ENCODE measurements at places on chromosomes 7 and 10.
A peak's percentile ranks its signal among the peaks of the same experiment; 100 is the strongest.

DNA sequence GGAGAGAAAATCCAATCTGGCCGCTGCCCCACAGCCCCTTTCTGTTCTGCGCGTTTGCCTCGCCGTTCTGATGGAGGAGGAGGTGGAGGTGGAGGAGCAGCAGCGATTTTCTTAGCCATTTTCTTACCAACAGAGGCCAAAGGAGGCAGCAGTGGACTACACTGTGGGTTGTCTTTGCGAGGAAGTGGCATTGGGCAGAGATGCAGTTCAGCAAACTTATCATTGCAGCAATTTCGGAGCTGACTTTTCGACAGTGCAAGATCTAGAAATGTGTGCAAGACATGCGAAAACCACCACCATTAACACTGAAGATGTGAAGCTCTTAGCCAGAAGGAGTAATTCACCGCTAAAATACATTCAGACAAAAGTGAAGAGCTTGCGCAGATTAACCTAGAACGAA, 1.9 kb upstream of the ARL4A start:
- DNase-seq = peak; percentile 73

DNA sequence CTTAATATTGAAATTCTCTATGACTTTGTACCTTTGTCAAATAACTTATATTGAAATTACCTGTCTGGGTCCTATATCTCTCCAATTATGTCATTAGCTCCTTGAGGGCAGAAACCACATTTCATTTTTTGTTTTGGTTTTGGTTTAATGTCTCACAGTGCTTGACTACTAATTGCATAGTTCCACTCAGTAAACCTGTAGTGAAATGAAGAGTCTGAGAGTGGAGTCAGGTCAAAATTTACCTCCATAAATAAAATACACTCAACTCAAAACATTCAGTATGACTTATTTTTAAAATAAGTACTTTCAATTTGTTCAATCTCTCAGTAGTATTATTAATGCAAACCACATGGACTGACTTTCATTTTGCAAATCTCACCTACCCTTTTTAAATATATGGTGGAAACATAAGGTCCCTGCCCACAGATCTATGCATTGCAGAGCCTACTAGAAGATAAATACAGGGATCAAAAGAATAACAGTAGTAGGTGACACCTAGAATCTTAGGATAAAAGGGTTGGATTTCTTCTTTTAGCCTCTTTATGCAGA, 32.5 kb downstream of the PDE1C start:
- no peak for DNase-seq

DNA sequence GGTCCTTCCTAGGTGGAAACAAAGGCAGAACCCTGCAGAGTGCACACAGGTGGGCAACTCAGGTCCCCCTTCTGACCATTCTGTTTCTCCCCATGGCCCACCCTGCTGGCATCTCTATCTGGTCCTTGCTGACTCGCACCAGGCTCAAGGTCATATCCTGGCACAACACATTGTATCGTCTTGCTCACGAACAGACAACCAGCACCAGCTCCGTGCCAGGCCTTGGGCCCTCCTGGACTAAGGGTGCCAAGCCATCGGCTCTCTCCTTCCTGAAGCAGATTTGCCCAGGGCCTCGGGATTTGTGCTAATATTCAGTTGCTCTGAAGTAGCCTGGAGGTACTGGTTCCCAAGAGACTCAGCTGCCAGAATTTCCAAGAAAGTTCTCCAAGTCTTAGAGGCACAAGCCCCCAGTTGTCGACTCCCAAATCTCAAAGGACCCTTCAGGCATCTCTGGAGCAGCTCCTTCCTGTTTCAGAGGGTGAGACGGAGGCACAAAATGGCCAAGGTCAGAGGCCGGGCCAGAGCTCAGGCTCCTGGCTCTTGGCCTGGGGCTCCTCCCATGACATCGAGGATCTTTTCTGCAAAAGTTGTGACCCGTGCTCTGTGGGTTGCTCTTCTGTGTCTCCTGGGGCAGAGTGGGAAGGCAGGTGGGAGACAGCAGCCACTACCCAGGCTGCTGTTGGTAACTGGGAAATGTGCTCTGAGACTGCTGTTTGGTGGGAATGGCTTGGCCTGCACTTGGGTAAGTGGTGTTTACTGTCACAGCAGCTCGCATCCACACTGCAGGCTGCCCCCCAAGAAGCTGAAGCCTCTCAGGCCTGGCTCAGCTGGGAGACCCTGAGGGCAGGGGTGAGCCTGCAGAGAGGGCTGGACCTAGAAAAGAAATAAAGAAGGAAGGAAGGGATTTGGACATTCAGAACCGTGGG, 121.3 kb downstream of the RGS10 start:
- DNase-seq = no peak

DNA sequence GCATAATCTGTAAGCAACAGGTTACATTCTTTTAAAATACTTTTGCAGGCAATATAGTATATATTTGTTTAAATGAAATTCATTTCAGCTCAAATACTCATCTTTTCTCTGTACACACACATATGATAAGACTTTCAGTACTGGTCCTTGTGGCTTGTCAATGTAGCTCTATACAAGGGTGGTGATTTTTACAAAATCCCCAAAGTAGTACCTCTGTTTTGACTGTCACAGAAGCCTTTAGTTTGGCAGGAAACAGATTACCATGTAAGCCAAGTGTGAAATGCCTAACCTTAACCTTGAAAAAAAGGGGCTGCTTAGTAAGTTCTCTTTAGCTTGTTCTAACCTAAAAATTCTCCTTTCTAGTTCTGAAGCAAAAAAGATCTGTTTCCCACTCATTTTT, 87.9 kb downstream of the KCND2 start:
- DNase-seq = no peak

DNA sequence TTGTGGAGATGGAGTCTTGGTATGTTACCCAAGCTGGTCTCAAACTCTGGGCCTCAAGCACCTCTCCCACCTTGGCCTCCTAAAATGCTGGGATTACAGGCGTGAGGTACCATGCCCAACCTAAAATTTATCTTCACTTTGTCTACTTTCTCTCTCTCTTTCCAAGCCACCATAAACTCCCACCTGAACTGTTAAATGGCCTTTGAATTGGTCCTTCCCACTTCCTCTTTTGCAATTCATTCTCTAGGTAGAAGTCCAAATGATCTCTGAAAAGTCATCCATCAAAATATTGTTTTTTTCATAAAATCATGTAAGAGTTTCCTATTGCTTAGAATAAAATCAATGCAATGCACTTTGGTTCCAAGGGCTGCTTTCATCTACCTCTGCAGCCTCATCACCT, 90.1 kb upstream of the CELF2 start:
- no peak for DNase-seq

DNA sequence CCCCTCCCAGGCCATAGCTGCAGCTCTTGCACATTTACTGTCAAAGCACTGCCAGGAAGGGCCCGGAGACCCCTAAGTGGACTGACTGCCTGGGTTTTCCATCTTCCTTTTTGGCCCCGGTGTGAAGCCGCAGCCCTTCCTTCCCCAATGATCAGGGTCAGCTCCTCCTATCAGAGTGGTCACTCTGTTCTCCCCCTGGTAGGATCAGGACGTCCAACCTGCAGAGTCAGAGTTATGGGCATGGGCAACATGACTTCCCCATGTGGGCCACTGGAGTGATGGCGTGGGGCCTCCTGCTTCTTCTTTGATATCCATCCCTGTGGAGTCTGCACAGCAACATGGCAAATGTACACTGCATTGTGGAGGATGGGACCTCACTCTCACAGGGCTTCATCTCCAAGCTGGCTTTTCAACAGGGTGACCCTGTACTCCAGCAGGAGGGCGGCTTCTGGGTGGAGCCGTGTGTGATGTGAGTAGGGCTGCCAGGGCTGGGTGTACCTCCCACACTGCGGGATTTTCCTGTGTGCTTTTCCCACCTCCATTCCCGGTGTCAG, 6.4 kb upstream of the RAMP3 start:
- no peak for DNase-seq

GRCh38 chr7:35501681-35502080, 193.3 kb downstream of the HERPUD2 start:
- no peak for DNase-seq

DNA sequence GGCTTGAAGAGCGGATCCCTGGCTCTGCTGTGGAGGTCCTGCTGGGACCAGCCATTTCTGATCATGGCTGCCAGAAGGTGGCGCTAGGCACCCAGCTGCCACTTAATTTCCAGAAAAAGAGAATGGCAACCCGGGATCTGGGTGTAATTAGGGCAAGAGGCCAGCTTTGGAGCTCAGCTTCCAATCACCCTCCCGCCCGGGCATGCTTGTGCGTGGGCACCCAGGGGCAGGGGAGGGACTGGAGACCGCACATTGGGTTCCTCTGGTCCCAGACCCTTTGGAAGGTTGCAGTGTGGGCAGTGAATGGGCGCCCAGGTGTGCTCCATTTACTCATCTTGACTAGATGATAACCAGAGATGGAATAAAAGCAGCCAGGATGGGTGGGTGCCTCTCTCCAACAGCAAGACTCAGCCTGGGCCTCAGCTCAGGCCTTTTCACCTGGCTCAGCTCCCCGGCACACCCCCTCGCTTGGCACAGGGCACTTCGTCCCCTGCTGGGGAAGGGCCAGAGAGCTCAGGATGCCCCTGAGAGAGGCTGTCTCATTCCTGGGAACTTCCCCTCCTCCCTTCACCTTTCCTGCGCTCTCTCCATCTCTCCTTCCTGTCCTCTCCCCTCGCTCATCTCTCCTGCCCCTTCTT, 14.7 kb downstream of the FAM241B start:
- DNase-seq = peak; percentile 74

DNA sequence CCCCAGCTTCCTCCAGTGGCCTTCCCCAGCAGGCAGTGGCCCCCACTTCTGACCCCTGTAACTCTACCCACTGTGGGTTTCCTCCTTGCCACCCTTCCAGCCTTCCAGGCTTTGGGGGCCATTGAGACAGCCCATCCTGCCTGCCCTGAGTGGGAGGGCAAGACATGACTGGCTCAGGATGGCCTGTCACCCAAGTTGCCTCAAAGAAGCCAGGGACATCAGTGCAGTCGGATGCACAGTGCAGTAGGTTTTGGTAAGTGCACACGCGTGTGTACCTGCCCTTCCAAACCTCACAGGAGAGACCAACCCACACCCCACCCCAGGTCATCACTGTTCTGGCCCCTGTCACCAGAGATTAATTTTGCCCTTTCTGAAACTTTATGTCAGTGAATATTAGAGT, 22.7 kb downstream of the ZMIZ2 start:
- DNase-seq = no peak

- DNase-seq = peak; percentile 33
Measured at GRCh38 chr10:113020838-113021237, 70.8 kb downstream of the TCF7L2 start.

GRCh38 chr7:49127359-49127913, 203.1 kb downstream of the CDC14C start:
- no peak for DNase-seq

DNA sequence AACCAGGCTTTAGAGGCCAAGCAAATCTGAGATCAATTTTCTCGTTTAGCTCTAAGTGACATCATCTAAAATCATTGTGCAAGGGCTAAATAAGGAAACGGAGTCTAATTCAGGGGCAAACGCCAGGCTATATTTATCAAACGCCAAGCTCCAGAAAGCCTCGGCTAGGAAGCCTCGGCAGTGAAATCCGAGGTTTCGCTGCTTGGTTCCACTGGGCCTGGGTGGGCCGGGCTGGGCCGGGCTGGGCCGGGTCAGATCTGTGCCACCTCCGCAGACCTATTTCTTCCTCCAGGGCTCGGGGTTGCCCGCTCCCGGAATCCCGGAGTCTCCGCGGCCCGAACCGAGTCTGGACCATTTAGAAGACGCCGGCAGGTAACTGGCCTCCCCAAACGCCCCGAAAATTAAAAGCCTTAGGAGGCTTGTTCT, 459 bp upstream of the FEZF1 start:
- DNase-seq = peak; percentile 36

GRCh38 chr7:55396233-55396785, 31.2 kb downstream of the LANCL2 start:
- DNase-seq = no peak

- DNase-seq = no peak
Measured at GRCh38 chr10:22536620-22537019, 177.8 kb downstream of the PIP4K2A start.

GRCh38 chr10:120742373-120742772, 108.8 kb upstream of the WDR11 start:
- DNase-seq = no peak

DNA sequence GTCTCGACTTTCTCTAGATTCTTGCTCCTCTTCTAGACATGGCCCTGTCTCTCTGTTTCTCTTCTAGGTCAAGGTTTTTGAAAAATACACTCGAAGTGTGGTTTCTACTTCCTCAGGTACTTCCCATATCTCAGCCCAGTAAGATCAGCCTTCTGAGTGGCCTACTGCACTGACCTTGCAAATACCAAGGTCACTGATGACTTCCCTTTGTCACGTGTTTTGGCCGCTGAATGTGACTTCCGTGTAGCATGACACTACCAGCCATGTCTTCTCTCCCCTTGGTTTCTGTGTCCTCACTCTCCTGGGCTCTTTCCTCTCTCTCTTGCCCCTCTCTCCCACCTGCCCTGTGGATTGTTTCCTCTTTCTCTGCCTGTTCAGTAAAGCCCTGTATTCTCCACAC, 7.9 kb upstream of the WIPF3 start:
- no peak for DNase-seq

DNA sequence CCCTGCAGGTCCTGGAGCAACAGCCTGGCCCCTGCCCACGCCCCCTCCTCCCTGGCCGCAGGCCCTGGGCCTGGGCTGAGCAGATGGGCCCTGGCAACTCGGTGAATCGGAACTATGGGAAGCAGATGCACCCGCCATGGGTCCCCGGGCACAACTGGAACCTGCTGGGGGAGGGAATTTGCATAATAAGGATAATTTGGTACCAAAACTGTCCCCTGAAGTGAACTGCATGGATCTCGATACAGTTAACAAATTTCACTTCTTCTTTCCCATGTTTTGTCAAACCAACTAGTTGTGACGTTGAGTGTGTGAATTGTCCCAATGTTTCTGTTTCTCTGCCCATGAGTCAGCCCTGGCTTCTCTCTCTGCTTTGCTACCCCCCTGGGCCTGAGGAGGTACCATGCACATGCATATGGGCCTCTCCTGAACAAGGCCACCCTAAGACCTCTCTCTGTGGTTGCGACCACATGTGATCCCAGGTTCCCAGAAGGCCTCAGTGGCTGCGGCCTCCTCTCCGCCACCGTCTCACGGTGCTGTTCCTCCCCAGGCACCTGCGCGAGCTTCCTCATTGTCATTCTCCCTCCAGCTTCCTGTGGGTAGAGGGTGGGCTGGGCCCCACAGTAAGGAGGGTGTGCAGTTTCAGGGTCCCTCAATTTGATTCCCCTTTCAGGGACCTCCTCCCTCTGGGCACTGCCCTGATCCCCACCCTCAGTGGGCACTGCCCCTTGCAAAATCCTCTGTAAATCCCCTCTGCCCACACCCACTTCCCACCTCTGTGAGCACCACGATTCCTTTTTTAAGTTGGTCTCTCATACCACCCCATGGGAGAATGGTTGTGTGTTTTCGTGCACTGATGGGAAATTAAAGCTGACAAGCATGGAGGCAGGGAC, 40.0 kb downstream of the FIGNL1 start:
- DNase-seq = no peak

GRCh38 chr10:95559471-95559870, 1.7 kb downstream of the SORBS1 start:
- DNase-seq = no peak

GRCh38 chr7:94909179-94909466, 1.7 kb downstream of the PPP1R9A start:
- DNase-seq = no peak

All from GM23248 (cell line).